MCF 10A (cell line): ENCODE measurements at places on chromosomes 7 and 10.

DNA sequence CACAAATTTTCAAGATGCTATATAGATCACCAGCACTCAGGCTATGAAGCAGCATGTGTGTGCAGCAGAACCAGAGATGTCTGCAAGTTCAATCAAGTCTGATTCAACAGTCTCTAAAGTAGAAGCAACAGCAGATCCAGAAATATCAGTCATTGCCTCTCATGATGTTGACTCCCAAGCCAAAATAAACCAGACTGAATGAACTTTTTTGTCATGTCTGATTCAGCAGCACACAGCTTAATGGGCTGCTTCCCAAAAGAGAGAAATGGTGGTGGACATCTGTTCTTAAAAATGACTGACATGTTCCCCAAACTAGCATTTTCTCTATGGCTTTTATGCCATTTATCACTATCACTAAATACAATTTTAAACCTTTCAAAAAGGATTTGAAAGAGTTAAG lies 53.8 kb downstream of the TMEM26 start:
- peak; percentile 1 for DNase-seq

DNA sequence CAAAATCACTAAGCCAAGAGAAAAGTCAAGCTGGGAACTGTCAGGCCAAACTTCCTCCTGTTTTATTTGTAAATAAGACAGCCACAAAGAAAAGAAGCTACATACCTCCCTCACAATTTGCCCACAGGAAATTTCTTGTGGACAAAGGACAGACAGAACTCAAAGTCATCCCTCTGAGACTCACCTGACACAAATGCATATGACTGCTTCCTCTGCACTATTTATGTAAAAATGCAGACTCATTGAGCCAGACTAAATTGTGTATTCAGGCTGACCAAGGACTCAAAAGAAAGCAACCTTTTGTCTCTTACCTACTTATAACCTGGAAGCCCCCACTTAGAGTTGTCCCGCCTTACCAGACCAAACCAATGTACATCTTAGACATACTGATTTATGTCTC lies 11.8 kb downstream of the TOMM7 start:
- no peak for DNase-seq

- peak; percentile 27 for DNase-seq
These were observed 67.4 kb downstream of the FOXP2 start for GRCh38 chr7:114481999-114482398.

GRCh38 chr7:15845461-15845860 lies 159.0 kb upstream of the MEOX2 start:
- no peak for DNase-seq

DNA sequence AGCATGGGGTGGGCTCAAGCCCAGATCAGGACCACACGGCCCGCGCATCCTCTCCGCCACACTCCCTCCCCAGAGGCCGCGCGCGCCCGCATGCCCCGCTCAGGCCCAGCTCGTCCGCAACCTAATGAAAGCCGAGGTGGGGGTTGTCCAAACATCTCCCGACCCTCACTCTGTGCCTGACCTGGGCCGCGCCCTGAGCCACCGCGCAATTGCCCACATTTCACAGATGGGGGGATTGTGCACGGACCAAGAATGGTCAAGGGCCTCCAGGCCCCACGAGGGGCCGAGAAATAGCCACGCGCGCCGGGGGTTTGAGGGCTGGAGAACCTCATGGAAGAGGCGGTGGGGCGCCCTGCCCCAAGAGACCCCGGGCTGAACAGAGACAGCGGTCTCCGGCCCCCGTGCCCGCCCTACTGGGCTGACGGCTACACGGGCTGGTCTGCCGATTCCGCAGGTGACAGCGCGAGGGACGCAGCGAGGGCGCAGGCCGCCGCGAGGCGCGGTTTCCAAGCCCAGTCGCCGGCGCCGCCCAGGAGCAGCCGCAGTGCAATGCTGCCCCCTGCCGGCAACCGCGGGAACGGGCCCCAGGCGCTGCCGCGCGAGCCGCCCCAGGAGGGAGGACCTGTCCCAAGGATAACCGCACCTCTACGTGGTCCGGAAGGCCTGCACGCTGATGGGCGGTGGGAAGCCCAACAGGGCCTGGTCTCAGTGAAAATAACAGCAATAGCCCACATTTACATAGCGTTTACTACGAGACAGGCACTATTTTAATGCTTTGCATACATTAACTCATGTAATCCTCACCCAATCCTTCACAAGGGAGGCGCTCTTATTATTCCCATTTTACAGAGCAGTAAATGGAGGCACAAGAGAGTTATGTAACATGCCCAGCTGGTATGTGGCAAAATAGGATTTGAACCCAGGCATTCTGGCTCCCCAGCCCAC lies 10.5 kb upstream of the GRID1 start:
- peak; percentile 58 for DNase-seq

DNA sequence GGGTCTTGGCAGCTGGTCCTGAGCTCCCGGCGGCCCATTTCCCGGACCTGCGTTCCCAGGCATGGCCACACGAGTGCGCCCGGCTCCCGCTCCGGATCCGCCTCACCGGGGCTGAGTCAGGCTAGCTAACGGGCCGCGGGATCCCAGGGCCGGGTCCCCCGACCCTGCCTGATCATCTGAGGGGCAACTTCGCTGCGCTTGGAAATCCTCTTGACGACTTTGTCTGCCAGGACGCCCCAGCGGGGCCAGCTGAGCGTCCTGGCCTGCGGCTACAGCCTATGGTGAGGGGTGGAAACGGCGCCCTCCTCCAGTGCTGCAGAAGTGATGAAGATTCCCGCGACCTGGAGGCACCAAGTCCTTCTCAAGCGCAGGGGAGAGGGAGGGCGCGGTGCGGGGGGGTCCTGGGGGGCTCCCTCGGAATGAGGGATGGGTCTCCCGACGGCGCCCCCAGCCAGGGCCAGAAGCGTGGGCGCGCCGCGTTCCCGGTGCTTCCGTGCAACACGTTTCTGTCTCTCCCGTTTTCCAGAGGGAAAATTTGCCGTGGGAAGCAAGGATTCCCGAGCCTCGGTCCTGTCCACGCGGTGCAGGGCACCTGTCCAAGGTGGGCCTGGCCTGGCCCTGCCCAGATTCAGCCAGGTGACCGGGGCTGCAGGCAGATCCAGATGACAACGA lies 212.4 kb downstream of the CCSER2 start:
- DNase-seq, result peak; percentile 64

DNA sequence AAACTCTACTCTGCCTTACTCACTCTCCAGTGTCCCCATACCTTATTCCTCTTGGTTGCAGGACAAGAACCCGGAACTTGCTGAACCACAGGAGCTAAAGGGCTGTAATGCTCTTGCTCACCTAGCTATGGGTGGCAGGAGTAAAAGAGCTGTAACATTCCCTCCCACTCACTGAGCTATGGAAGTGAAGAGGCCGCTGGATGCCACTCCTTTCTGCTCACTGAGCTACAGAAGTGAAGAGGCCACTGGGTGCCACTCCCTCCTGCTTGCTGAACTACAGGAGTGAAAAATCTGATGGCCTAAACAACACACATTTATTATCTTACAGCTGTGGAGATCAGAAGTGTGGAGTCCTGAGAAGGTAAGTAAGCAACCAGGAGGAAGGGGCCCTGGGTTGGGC lies 17.5 kb downstream of the MRPS24 start:
- DNase-seq, result no peak

DNA sequence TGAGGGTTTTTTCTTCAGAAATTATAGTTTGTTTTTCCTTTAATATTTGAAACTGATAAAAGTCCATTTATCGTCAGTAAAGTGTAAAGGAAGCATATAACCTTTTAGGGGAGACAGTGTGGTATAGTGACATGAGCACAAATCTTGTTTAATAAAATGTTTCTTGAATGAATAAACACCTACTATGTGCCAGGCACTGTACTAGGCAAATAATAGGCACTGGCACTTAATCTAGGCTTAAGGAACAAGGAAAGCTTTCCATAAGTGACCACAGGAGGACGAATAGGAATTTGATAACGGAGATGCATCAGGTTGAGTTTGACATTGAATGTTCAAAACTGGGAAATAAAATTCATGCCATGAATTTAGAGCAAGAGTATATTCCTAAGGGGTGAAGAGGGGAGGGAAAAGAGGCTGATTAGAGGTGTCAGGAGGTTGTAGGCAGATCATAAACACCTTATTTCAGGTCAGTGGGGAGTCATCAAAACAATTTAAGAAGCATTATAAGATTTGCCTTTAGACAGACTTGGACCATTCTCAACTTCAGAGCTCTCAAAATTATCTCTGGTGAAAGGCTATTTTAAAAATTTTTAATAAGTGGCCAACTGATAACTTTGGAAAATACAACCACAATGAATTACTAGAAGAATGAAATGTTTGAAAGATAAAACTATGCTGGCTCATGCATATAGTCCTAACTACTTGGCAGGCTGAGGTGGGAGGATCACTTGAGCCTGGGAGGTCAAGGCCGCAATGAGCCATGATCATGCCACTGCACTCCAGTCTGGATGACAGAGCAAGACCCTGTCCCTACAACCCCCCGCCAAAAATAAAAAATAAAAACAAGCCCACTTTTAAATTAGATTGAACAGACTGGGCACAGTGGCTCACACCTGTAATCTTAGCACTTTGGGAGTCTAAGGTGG lies 22.4 kb downstream of the RALA start:
- no peak for DNase-seq

DNA sequence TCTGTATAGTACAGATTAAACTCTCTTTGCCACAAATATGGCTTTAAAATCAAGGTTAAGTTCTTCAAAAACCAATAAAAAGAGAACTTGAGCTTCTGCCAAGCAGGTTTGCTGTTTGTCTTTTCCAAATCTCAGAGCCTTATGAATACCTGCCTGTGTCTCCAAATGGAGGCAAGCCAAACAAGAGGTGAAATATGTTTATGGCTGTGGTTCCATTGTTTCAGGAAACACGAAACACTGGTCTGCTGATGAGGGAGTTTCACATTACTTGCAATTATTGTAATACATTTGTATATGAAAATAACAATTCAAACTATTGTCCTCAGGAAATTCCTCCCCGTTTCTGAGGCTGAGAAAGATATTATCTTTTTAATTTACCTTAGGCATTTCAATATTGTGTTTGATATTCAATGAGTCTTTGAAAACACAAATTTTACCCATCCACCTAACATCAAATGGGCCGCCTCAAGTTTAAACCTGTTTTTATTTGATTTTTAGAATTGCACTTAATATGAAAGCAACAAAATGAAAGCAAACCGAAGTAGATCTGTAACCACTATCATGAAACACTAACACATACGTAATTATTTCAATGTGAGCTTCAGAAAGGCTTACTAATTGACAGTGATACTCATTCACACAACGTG lies 359.3 kb downstream of the HGF start:
- DNase-seq, result peak; percentile 43

DNA sequence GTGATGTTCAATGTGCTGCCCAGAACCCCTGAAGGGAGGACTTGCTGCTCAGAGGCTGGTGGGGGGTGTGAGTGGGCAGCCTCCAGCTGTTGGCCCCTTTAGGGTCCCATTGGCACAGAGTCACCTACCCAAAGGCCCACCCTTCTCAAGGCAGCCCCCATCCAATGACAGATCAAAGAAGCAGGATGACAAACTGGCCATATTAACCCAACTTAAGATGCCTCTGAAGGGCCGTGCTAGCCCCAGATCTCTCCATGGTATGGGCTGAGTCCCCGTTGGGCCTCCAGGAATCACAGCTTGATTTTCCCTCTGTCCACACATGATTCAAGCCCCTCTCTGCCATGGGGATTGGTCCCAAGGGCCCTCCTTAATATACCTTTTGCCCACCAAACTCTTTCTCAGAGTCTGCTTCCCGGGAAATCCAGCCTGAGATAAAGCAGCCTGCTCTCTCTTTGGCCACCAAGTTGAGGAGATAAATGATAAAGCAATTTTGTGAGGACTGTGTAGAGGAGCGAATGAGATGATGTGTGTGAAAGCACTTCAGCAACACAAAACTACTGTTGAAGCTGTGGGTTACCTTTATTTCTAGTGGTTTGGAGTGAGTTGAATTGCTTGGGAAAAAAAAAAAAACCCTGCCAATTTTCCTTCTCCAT lies 38.2 kb upstream of the C10orf71 start:
- no peak for DNase-seq

GRCh38 chr7:50587737-50588136 lies 22.5 kb upstream of the DDC start:
- no peak for DNase-seq

DNA sequence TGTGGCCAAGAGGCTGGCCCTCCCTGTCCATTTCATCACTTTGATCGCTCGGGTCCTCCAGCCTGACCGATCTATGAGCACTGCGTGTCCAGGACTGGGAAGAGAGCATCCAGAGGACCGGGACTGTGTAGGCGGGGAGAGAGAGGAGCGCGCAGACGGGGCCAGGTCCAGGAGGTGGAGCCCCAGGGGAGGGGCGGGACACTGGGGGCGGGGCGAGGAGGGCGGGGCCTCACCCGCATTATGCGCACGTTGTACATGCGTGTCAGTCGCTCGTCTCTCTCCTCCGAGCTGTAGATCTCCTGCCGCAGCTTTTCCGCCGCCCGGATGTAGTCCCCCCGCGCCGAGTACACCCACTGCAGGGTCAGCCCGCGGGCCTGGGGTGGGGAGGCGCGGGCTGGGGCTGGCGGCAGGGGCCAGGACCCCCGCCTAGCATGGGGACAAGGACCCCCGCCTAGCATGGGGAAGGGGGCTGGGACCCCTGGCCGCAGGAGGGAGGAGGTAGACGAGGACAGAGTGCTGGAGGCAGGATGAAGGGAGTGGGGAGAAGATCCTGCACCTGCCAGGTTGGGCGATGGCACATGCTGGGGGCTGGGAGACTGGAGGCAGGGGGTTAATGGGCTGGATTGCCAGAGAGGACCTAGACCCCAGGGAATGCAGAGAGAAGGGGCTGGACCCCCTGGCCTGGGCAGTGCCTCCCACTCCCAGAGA lies 14.3 kb downstream of the MOSPD3 start:
- DNase-seq, result peak; percentile 84

GRCh38 chr7:45696476-45696875 lies 122.3 kb downstream of the ADCY1 start:
- DNase-seq, result no peak

- DNase-seq, result no peak
These were observed 4.0 kb upstream of the GCK start for GRCh38 chr7:44193011-44193802.

GRCh38 chr10:132521466-132522102 lies 16.0 kb upstream of the INPP5A start:
- DNase-seq, result no peak

DNA sequence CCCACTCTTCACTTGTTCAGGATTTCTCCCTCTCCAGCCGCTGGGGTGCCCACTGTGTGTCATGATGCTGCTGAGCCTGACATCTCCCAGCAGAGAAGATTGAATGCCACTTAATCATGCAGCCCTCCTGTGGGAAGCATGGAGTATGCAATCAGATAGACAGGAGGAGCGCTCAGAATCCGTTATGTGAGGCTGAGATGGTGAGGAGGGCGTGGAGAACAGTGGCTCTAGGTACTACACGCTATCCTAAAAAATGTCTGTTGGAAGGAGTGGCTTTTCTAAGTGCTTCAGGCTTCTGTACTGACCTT lies 334.3 kb downstream of the LRMDA start:
- no peak for DNase-seq
